ENCODE measurements at places on chromosomes 2 and 18.

DNA sequence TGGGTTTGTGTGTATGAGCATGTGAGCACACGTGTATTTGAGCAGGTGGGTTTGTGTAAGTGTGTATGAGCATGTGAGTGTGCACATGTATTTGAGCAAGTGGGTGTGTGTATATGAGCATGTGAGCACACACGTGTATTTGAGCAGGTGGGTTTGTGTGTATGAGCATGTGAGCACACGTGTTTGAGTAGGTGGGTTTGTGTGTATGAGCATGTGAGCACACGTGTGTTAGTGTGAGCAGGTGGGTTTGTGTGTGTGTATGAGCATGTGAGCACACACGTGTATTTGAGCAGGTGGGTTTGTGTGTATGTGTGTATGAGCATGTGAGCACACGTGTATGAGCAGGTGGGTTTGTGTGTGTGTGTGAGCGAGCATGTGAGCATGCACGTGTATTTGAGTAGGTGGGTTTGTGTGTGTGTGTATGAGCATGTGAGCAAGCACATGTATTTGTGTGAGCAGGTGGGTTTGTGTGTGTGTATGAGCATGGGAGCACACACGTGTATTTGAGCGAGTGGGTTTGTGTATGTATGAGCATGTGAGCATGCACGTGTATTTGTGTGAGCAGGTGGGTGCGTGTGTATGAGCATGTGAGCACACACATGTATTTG is 169.7 kb downstream of the TWIST2 start:
- DNase-seq, result no peak

GRCh38 chr2:120920454-120921148 is 184.9 kb downstream of the GLI2 start:
- no peak for DNase-seq

GRCh38 chr18:9422816-9423519 is 52.3 kb upstream of the RALBP1 start:
- no peak for DNase-seq

GRCh38 chr2:179790235-179791217 is 70.9 kb downstream of the ZNF385B start:
- no peak for DNase-seq

DNA sequence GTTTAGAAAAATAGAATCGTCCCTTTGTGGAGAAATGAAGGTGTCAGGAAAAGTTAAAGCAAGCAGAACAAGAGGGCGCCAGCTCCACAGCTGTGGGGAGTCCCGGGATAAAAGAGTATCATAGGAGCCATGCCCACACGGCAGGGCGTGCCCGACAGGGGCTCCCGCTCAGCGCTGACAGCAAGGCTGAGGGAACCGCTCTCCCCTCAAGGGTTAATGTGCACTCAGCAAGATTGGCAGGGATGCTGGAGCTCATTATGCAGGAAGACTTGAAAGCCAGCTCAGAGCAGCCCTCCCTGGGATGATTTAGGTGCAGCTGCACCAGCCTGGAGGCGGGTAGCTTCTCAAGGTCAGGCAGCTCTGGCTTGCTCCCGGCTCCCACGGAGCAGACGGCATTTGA is 500.2 kb downstream of the EIPR1 start:
- no peak for DNase-seq

DNA sequence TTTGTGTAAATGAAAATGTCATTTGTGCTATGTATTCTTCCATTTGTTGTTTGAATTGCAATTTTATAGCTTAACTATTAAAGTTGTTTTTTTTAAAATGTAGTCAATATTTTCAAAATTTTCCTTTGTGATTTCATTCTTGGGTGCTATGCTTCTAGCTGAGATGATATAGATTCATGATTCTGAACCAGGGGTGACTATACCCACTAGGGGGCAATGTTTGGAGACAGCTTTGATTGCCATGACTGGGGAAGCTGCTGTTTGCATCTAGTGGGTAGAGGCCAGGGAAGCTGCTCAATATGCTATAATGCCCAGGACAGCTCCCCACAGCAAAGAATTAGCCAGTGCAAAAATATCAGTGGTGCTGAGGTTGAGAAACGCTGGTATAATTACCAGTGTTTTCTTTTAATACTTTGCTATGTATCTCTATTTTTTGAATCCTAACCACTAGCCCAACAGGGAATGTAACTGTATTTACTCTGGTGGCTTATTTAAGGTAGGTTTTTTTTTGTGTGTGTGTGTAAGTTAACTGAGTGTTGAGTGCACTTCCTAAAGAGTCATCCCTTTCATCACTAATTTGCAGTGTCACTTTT is 99.7 kb downstream of the MEP1B start:
- peak; percentile 82 for DNase-seq

DNA sequence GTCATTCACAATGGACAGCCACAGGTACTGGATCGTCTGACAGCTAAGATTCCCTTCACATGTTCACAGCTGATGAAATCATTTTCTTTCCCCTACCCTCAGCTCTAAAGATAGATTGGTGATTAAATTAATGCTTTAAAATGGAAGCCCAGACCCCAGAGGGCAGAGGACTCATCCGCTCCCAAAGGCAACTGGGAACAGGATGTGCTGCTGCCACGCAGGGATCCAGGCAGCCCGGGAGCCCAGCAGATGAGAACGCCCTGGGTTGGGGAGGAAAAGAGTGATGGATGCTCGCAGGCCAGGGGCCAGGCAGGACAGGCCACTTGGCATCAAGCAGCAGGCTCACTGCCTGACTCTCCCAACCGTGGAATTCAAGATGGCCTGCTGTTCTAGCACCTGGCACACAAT is 41.3 kb downstream of the HDHD2 start:
- no peak for DNase-seq

GRCh38 chr2:60818272-60818671 is 62.2 kb downstream of the PAPOLG start:
- DNase-seq, result no peak

All from HEK293T (cell line).